Activated CD4-positive, alpha-beta T cell treated with anti-CD3 and anti-CD28 coated beads for 24 hours (primary cell): ENCODE measurements at places on chromosomes 4 and X.

- DNase-seq = no peak
These were observed 188.6 kb downstream of the PRDM5 start for GRCh38 chr4:120733968-120734367.

GRCh38 chrX:15299941-15300851, 15.2 kb downstream of the ASB11 start:
- no peak for DNase-seq

DNA sequence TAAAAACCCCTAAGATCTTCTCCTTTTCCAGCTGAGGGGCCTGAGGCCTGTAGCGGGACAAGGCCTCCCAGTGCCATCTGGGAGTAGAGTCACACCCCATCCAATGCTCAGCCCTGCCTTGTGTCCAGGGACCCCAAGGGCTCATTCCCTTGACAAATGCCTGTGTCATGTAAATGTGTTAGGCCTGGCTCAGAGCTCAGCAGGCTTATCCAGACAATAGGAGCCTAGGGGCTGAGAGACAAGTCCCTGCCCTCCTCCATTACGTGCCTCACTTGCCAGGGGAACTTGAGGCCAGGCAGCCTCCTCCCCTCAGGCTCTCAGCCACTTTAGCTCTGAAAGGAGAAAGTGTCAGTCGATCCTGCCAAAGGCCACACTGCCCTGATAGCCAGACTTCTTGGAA, 166.8 kb upstream of the MAMLD1 start:
- DNase-seq = no peak

DNA sequence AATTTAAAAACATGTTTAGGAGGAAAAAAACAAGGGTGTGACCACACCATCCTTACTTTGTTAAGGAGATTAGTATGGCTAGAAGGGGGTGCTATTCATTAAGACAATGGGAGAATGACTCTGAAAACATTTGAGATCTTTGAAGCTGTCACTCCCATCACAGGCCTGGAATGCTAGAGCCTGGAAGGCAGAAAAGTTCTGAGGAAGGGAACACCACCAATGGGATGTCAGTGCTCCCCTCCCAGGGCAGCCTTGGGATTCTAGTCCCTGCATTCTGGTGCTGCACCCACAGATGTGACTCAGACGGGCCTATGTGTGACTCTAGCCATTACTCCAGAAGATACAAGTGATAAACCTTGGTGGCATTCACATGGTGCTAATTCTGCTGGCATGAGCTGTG, 162.2 kb upstream of the ANXA10 start:
- DNase-seq = no peak

- no peak for DNase-seq
These were observed 56.4 kb upstream of the NFKB1 start for GRCh38 chr4:102444752-102445151.

GRCh38 chrX:17744896-17745523, 7.7 kb downstream of the SCML1 start:
- no peak for DNase-seq

DNA sequence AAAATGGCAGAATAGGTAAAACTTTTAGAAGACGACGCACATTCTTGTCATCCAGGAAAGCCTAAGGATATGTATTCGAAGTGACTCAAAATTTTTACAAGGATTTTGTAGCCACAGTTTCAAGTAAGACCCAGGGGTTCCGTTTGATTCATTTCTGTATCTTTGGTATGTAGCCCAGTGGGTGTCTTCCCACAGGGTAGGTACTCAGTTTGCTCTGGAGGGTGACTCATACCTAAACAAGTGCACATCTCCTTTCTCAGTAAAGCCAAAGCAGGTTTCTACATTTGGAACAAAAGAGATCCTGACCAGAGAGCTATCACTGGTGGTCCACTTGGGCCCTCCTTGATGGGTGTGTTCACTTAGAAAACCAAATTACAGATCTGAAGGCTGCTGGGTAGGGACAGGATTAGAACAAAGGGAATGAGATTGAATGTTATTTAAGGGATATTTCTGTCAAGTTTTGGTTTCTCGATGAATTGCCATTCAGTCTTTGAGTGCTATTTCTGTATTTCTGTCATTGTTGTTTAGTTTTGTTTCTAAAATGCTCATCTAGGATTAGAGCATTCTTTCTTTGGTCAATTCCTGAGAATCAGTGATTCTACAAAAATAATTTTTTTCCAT, 56.1 kb downstream of the PLS3 start:
- DNase-seq = no peak

DNA sequence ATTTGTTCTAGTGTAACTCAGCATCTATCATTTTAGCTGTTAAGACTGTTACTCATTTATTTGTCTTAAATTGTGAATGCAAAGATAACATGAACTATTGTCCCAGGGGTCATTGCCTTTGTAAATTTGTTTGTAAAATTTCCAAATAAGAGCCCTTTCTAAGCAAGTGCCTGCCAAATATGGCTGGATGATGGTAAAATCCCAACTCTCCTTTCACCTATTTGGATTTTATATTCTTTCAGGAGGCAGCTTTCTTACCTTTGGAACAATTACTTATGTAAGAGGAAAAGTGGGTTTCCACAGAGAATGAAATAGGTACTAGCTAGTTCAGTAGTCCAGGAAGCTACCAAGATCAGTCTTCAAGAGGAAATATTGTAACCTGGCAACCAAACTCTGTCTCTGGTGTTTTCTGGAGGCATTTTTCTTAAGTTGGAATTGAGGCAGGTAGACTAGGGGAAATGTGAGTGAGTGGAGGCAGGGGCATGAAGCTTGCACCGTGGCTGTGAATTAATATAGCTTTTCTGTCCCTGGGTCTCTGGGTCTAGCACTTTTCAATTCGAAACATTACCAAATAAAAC, 363.0 kb upstream of the ZCCHC13 start:
- DNase-seq = no peak

DNA sequence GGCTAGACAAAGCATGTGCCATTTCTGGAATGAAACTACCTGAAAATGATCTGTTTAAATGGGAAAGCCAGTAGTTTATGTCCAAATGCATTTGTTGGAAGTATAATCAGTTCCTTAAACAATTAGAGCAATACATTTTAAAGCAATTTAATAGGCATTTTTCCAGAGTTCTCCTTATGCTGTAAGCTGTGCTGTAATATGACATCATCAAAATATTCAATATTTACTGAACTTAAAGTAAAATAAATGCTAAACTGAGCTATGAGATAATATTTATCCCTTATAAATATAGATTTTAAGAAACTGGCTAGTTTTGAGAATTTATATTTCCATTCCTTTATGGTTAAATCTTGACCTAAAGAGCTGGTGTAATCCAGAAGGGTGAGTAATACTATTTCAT, 7.9 kb downstream of the SLC4A4 start:
- no peak for DNase-seq

DNA sequence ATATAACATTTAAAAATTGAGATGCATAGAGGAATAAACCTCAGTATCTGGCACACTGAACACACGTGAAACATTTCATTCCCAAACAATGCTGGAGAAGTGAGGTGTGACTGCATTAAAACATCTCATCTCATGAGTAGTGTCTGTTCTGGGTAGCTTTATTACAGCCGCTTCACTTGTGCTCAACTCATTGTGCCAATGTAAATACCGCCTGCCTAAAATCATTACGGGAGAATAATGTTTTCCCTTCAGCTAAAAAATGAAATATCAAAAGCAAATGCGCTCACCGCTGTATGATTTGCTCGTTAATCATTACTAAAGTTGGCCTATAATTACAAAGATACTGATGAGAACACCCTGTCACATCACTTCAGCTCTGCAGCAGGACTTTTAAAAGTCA, 110.2 kb upstream of the PRPS2 start:
- DNase-seq = no peak

GRCh38 chr4:23991444-23991843, 101.6 kb upstream of the PPARGC1A start:
- DNase-seq = no peak

GRCh38 chrX:11273544-11273943, 19.7 kb upstream of the AMELX start:
- no peak for DNase-seq

DNA sequence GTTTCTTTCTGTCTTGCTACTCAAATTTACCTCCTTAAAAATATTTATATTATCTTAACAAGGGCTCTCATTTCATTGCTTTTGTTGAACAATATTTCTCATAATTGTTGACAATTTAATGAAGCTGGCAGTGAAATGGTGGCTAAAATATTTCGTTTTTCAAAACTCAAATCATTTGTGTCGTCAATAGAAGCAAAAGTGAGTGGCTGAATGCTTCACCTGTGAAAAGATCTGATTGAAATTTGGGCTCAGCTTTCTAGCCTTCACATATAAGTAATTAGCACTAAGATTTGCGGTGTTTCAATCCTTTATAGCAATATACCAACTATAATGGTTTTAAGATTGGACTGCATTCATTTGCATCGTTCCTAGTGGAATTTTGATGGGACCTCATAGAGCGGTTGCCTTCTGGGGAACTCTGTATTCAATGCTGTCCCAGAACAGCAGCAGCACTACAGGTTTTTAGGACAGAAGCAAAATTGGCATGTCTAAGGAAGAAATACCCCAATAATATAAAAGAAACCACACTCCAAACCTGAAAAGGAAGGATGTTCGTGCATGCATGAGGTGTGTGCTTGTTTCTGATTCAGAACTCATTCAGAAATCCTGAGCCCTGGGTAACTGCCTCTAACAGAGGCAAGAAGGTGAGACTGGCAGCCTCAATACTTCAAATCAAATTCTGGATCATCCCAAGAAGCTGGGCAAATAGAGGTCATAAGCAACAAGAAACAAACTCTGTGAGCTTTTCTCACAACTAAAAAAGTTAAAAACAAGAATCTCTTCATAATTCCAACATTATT, 2.5 kb downstream of the CXCL1 start:
- DNase-seq = no peak

DNA sequence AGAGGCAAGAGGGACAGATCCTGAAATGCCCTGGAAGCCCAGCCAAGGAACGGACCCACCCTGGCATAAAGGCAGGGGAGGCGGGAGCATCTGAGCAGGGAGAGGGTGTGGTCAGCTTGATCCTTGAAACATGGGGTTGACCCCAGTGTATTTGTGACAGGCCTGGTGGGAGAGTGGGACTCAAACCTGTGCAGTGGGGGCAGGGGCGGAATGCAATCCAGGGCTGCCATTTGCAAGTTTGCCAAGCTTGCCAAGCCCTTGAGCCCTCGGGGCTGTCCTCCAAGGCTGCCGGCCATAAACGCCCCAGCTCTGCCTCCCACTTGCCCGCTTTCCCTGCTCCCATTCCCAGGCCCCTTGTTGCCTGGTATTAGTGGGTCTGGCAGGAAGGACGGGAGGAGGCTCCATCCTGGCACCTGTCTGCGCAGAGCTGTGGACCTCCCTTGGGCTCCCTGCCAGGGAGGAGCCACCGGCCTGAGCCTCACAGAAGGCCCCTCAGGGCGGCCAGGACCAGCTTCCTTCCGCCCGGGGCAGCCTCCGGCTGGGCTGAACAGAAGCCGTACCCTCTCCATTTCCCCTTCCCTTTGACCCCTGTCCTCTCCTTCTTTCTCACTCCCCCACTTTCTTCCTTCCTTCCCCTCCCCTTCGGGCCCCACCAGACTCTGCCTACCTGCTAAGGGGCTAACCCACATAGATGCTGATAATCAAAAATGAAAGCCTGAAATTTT, 661 bp downstream of the S100P start:
- DNase-seq = no peak

GRCh38 chrX:97909245-97909644, 1025.5 kb downstream of the RPA4 start:
- DNase-seq = no peak

- DNase-seq = no peak
These were observed 311.1 kb downstream of the PDGFC start for GRCh38 chr4:156660465-156660864.

GRCh38 chr4:40722576-40723161, 27.1 kb upstream of the NSUN7 start:
- no peak for DNase-seq

GRCh38 chr4:56658528-56658927, 22.6 kb downstream of the HOPX start:
- DNase-seq = no peak

- DNase-seq = no peak
These were observed 311.0 kb downstream of the ADAM29 start for GRCh38 chr4:175229154-175229553.

GRCh38 chr4:27666943-27667342, 806.3 kb downstream of the STIM2 start:
- DNase-seq = no peak
